Stimulated activated CD4-positive, alpha-beta T cell treated with anti-CD3 and anti-CD28 coated beads, TNF-alpha, amount 100 ng/mL, for 1 hour (primary cell): ENCODE measurements at places on chromosomes 11 and 22.

- DNase-seq, result no peak
These were observed 1.1 kb upstream of the NELL1 start for GRCh38 chr11:20668131-20668809.

- no peak for DNase-seq
These were observed 24.5 kb upstream of the PDGFB start for GRCh38 chr22:39269095-39269790.

- no peak for DNase-seq
These were observed 21.6 kb downstream of the AAMDC start for GRCh38 chr11:77842441-77843121.

DNA sequence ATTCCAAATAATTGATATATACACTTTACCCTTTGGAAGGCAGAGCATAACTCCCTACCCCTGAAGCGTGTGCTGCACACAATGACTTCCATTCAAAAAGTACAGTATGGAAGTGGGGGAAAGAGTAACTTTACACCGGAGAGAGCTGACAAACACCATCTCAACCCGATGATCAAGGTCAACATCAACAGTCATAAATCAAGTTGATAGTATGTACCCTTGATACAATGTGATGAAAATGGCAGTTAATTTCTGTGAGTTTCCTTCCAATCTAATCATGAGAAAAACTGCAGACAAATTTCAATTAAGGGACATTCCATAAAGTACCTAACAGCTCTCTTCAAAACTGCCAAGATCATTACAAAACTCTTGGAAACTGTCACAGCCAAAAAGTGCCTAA lies 6.0 kb upstream of the DEUP1 start:
- no peak for DNase-seq

GRCh38 chr11:1027483-1028290 lies 8.8 kb downstream of the MUC6 start:
- no peak for DNase-seq

GRCh38 chr22:47023871-47024270 lies 261.4 kb downstream of the TBC1D22A start:
- DNase-seq, result no peak

GRCh38 chr11:72569966-72570892 lies 104.0 kb downstream of the PDE2A start:
- no peak for DNase-seq

DNA sequence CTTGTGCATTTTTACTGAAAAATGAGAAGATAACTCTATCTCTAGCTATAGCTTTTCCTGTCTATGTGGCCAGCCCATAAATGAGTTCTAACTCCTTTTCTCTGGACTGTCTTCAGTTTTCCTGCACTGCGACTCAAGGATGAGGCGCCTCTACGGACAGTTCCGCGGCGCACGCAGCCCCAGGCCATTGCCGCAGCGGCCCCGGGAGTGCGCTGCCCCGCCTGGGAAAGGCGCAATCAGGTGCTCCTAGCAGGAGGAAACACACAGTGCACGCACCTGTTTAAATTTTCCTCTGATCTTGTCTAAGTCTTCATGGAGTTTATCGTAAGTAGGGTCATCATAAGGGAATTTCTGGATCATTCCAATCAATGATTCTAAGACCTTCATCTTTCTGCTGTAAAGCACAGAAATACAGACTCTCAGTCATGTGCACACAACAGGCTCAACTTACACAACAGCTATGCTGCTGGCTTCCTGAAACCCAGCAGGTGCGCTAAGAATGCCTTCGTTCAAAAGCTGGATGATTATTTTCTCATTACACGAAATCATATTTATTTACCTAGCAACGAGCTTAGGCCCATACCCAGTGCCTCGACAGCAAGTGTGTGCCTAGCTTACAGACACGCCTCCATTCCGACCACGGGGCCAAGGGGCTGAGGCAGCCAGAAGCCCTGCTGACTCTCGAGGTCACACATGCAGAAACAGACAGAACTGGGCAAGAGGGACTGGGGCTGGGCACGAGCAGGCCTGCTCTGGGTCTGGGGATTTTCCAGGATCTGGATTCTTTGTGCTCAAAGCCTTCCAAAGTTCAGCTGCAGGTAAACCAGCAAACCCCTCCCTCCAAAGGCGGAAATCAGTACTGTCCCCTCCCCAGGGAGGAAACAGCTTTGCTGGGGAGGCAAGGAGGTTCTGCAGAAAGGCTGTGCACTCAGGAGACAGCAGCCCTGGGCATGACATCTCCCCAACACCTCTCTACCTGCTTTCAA lies 7.2 kb downstream of the LTO1 start:
- DNase-seq, result no peak

DNA sequence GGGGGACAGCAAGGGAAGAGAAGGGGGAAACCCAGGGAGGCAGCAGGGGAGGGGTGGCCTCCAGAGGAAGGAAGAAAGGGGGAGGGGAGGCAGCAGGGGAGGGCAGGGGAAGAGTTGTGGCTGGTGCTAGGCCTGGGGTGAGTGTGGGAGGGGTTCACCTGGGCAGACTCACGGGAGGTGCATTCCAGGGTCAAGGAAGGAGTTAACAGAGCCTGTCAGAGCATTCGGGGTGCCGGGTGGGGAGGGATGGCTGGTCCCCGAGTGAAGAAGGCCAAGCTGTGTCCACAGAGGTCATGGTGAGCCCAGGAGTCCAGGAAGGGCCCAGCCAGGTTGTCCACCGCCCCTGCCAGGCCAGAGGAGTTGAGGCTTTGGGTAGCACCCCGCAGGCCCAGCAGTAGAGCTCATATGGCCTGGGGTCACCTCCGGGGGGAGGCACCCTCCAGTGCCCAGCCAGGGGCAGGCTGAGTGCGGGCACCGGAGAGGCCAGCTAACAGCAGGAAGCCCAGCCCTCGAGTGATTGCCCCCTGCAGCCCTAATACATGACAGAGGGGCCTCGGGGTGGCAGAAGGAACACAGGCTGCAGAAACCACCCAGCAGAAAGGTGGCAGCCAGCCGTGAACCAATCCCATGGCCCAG lies 31.1 kb upstream of the PPARA start:
- no peak for DNase-seq

GRCh38 chr11:44229098-44229497 lies 80.8 kb downstream of the ALX4 start:
- no peak for DNase-seq

DNA sequence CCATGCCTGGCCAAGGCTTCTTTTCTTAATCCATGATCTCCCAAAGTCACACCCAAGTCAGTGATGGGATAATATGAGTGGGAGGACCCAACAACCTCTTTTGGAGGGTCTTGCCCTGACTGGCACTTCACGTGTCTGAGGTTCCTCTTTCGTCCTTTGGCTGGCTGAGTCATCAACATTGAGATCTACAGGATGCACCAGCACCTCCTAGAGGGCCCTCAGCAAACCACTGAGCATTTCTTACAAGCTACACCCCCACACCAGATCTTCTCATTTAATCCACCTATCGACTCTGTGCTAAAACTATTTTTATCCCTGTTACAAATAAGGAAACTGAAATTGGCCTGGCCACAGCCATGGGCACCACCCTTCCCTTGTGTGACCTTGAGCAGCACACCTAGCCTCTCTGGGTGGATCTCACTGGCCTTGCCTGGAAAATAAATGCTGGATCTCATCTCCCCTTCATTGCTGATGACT lies 63.4 kb downstream of the FLI1 start:
- DNase-seq, result peak; percentile 48

- no peak for DNase-seq
These were observed at the start of gene DSCAML1 for GRCh38 chr11:117796872-117797529. Gene DSCAML1, minus strand, starts transcription at chr11:117797216. Its CDS starts 137 bp downstream, at chr11:117797079.

- no peak for DNase-seq
These were observed 46.8 kb downstream of the BTG4 start for GRCh38 chr11:111465400-111465799.

GRCh38 chr22:38572065-38572464 lies 2.1 kb upstream of the DMC1 start:
- DNase-seq, result no peak

DNA sequence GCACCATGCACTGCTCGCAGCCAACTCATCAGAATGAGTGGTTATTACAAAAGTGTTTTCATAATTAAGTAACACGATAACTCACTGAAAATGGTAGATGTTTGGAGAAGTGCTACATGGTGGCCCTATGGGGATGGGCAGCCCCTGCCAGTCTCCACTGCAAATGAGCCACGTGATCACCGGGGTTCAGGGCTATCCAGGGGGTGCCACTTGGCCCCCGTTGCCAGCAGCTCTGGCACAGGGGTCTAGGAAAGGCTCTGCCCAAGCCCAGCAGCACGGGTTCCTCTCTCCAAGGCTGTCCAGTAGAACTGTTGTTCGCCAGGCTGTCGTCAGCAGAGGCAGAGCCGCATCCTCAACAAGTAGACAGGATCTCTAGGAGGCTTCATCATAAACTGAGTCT lies 382.1 kb upstream of the B3GAT1 start:
- no peak for DNase-seq

GRCh38 chr22:28801845-28802594 lies 1.7 kb upstream of the XBP1 start:
- DNase-seq, result no peak

DNA sequence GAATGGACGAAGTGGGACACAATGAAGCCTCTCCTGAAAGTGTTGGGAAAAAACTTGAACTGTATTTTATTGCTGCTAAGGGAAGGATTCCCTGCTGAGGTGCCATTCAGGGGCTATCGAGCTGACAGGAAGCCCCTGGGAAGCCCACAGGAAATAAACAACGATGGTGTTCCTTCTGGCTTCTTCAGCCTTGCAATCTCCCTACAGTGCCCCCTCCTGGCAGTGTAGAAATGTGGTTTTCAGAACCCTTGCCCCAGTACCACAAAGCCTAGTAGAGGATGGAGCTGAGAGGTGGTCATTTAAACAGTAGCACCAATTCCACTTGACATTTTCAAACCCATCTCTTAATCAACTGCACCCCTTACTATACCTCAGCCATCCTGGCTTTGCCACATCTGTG lies 676.7 kb upstream of the ARHGAP42 start:
- no peak for DNase-seq

DNA sequence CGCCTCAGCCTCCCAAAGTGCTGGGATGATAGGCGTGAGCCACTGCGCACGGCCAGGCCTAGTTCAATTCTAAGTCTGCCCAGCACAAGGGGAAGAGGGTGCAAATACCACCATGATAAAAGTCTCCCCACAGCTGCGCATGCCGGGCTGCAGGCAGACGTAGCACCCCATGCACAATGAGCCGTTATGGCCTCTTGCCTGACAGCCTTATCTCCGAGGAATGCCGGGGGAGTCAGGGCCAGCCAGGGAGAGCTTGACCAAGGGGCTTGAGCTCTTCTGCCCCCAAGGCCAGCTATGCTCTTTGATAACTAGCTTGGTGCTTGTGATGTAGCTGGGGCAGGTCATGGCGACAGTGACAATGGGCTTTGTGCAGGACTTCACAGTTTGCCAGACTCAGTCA lies 13.7 kb upstream of the SCUBE1 start:
- DNase-seq, result no peak

GRCh38 chr11:133078591-133079404 lies 453.5 kb downstream of the OPCML start:
- DNase-seq, result no peak

GRCh38 chr11:35980686-35981390 lies 37.0 kb downstream of the LDLRAD3 start:
- DNase-seq, result no peak

GRCh38 chr11:85394283-85394682 lies 232.9 kb downstream of the DLG2 start:
- no peak for DNase-seq

DNA sequence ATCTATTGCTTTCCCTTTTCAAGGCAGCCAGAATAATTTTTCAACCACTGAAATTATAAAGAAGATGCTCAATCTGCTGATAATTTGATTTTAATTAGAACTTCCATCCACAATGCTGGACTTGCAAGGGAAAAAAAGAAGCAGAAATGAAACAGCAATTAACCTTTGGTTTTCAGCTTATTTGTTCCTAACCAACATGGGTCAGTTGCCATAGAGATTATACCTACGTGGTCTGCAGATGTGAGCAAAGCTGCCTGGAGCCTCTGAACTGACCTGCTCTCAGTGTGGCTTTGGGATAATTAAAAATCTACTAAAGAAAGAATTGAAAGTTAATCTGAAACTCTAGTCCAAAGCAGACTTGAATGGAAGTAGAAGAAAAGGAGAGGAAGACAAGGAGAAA lies 195.7 kb upstream of the API5 start:
- DNase-seq, result no peak

DNA sequence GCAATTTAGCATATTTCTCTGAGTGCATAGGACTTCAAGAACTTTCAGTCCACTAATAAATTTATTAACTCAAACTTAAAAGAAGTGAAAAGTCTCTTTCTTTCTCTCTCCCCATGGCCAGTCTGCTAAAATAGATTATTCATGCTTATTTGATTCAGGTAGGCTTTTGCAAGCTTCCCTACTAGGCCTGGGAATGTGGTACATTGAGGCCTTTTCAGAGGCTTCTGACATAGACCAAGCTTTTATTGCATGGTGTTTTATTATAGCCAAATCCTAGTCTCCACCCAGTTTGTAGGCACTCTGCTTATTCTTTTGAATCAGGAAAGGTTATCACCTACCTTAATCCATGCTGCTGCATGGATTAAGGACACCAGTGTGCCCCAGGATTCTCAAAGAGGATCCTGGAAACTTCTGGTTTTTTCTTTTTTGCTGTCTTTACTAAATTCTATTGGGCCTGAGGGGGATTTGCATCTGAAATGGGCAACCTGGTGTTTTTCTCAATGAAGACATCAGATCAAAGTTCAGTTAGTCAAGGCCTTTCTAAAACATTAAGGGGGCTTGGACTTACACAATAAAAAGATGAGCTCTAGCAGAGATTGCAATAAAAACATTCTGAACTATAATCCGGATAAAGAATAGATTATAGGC lies 92.2 kb downstream of the ELP4 start:
- no peak for DNase-seq

GRCh38 chr11:113315811-113316210 lies 1.4 kb downstream of the TTC12 start:
- DNase-seq, result no peak

DNA sequence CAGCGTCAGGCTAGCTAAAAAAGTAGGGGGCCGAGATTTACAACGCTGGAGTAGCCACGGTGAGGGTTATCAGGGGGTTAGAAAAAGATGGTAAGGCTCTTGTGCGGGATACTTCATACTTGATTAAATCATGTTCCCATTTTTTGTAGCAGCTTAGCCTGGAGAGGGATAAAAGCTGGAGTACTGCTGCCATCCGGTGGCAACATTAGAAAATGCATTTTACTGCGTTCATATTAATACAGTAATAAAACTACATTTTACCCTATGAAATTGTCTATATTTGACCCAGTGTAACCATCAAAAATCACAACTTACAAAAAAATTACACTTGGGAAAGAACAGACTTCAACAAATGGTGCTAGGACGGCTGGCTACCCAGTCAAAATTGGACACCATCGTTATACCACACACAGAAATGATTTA lies 17.3 kb downstream of the RPUSD4 start:
- no peak for DNase-seq

GRCh38 chr11:31337806-31338205 lies 31.7 kb downstream of the DCDC1 start:
- no peak for DNase-seq
